ENCODE measurements at places on chromosomes 12 and 14. TPM values are rescaled to one million over a fixed set of nuclear protein-coding genes. Genes with fewer than 3 reads are reported as not detected.

GRCh38 chr12:53338916-53339315 is 2.8 kb upstream of the SP7 start:
- no peak for DNase-seq

GRCh38 chr12:26231921-26232320 is 36.5 kb downstream of the SSPN start:
- DNase-seq: no peak

FAM186B gene
- total RNA-seq: 2.0 TPM

DNA sequence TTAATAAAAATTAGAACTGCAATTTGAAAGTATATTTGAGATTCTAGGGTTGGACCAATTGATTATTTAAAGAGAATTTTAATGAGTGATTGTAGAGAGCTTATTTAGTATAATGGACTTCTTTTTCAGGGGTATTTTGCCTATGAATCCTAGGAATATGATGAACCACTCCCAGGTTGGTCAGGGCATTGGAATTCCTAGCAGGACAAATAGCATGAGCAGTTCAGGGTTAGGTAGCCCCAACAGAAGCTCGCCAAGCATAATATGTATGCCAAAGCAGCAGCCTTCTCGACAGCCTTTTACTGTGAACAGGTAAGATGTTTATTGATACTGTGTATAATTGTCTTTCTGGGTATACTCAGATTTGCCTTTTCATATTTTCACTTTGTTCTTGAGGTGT is 35.9 kb upstream of the KCNMB4 start:
- no peak for DNase-seq

TBC1D30 gene
- total RNA-seq: 1.1 TPM

GRCh38 chr14:34369648-34370030 is 92.4 kb downstream of the SPTSSA start:
- DNase-seq: no peak

DNA sequence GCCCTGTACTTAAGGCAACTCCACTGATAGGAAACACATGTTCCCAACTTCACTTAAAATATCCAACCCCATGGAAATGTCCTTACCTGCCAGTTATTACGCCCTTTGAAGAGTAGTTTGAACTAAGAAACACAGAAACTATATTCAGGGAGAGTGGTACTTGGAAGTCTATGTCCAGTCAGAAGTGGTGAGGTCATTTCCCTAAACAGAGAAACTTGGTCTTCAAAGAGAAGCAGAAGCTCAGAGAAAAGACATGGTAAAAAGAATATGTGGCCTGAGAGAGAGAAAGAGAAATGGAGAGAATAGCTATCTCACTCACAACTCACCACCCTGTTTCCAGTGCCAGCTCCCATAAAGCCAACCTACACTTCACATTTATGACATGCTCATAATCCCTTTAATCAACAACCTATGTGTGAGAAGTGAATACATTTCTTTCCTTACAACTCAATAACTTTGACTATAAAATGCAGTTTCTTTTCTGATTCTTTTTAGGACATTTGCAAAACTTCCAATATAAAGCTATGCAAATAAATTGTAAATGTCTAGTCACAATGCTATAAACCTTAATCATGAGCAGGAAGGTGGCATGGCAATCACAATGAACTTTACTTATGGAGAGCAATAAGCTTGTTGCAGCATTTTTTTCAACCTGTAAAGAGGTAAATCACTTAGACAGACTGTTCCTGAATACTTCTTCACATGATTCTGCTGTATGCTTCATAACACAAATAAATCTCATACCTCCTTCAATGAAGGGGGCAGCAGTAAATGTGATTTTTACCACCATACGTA is 67.1 kb downstream of the CPNE8 start:
- DNase-seq: no peak

GRCh38 chr14:69711881-69712560 is 54.9 kb upstream of the SRSF5 start:
- no peak for DNase-seq

DNA sequence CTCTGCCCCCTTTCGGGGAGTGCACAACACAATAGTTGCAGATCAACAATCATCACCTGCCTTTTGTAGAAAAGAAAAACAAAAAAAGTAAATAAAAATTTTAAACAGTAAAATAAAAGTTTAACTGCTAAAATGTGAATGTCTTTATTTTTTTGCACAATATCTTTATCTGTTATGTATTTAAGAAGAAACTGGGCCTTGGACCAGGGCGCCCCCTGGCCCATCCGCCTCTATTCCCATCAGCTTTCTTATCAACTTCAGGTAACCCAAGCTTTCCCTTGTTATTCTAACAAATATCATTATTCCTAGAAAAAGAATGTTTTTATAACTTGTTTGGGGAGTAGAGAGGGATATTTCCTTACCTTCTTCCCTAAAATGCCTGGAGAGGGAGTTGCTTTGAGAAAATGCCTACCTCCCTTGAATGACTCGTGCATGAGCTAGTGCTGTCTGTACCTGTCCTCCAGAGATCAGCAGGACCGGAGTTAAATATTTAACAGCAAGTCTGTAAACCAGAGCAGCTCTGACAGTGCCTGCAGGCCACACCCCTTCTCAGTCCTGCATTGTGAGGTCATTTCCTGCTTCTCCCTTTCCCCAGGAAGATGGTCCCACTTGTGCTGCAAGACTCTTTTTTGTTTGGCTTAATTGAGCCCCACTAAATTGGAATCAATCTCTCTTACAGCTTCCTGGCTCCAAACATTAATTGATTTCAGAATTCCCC is 192.8 kb upstream of the RGS6 start:
- no peak for DNase-seq

DNA sequence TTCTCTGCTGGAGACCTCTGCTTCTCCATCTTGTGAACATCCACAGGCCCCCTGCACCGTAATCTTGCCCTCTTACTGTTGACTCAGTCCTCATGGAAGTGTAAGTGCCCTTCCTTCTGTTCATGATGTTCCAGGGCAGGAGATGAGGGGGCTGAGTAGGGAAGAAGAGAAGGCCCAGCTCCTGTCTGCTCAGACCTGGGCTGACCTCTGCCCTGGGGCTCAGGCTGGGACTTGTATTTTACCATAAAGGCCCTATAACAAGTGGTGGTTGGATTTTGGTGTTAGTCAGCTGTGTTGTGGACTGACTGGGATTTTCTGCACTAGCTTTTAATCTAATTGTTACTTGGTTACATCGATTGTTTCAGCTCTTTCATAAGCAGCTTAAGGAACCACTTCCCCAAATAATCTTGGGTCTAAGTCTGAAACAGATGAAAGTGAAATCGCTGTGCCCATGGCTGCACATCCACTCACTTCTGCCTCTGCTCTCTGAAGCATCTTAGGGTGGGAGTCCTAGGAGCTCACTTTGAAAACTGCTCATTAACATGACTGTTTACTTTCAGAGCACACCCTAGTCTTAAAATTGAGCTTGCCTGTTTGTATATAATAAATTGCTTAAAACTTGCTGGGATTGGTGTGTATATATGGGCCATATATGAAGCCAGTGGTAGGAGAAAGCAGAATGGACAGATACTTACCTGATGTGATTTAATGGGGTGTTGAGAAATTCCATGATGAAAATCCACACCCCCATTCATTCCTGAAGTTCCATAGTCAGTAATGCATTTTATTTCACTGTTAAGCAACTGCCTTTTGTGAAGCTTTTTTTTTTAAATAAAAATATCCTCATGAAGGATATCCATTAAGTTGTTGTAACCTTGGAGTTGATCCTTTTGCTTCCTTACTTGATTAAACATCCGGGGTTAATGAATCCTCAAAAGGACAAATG is 17.7 kb downstream of the C12orf71 start:
- no peak for DNase-seq

GRCh38 chr14:69242311-69243224 is 17.4 kb upstream of the GALNT16 start:
- no peak for DNase-seq

DNA sequence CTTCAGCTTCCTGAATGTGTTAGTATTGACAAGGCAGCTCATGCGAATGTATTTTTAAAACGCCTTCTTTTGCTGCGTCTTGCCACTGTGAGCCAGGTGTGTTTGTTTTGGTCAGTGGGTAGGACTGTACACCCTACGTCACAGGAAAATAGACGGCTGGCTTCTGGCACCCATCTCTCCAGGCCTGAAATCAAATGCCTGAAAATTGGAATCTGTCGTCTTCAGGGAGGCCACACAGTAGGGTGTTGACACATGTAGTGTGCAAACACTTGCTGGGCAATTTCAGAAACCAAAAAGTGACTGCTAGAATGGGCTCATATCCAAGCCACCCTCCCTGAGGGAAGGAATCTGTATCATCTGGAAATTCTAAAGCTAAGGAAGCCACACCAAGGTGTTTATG is 209.3 kb downstream of the TTC8 start:
- DNase-seq: no peak

GRCh38 chr14:89241934-89242651 is 174.9 kb downstream of the FOXN3 start:
- no peak for DNase-seq

DNA sequence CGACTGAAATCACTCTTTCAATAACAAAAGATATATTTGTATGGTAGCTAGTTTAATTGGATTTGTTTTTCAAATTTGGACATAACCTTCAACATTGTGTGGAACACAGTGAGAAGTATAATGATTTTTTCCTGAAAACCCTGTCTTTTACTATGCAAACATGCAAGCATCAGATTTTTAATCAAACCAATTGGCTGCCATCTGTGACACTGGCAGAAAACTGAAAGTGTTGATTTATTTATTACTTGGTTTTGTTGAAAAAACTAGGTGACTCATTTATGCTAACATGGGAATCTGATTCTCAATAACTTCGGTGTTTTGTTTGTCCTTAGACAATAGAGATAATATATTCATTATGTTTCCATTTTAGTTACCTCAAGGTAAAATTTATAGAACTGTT is 82.0 kb downstream of the NTS start:
- DNase-seq: no peak

KERA gene
- total RNA-seq: not detected

RPGRIP1 gene
- 0.17 TPM for total RNA-seq

GRCh38 chr12:26318661-26319068 is 123.3 kb downstream of the SSPN start:
- no peak for DNase-seq

DNA sequence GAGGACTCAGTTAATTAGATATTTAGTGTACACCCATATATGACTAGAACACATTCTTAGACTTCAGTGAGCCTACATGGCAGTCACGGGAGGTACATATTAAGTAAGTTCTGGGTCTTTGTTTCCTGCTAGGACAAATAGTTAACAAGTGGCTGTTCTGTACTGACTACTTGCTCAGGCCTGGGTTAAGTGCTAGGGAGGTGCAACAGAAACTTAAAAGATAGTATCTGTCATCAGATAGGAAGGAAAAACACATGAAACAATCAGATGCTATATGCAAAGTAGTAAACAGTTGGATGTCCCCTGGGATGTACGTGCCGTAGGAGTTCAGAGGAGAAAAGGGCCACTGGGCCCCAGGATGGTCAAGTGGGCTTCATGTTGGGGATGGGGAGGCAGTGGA is 59.5 kb downstream of the SLC4A8 start:
- DNase-seq: no peak

- no peak for DNase-seq
Observed at GRCh38 chr12:93776581-93777018, 99.4 kb downstream of the CRADD start.

DNA sequence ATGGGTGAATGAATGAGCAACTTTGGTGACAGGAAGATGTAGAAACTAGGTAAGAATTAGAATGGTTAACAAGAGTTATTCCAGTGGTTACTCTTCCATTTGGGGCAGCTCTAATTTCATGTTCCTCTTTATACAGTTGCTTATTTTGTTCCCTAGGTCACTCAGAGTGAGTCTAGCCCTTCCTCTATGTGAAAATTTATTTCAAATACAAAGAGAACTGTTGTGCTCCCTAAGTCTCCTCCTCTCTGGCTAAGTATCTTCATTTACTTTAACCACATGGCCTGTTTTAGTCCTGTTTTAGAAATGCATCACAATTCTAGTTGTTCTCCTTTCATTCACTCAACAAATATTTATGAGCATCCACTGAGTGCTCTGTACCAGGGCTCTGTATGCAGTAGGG is 51.1 kb upstream of the HIF1A start:
- DNase-seq: no peak

- no peak for DNase-seq
Observed at GRCh38 chr14:104843442-104844305, 21.4 kb upstream of the CEP170B start.

KRT77 gene
- total RNA-seq: not detected

NYNRIN gene
- total RNA-seq: not detected

DNA sequence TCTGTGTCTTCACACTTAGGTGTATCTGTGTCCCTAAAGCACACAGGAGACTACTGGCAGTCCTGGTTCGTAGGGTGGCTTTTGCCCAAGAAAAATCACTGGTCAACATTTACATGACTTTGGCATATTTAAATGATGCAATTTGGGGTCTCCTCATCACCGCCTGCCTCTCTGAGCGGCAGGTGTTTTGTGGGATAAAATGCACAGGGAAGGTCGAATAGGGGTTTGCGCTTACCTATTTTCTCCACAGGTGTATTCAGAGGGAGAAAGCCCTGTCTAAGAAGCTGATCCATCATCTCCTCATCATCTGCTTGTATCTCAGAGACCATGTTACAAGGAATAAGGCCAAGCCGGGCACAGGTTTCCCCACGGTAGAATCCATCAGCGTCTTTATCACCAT is 74.7 kb downstream of the PIWIL1 start:
- DNase-seq: no peak

GRCh38 chr12:66768293-66768692 is 89.4 kb upstream of the GRIP1 start:
- DNase-seq: no peak

- DNase-seq: no peak
Observed at GRCh38 chr12:85279449-85280164, 413 bp upstream of the ALX1 start.

DNA sequence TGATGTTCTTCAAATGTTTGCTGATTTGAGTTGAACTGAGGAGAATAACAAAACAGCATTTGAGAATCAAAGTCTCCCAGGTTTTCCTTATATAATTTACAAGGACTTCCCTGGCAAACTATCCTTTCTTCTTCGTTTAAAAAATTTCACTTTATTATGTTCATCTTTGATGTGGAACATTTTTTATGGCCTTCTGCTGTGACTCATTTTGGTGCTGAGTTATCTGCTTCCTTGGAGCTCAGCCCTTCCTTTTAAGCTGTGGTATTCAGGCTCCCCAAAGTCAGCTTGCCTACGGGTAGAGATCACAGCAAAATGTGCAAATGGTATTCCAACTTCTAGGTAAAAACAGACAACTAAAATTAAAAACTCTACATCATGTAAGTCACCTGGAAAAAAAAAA is 1.4 kb upstream of the ANO4 start:
- no peak for DNase-seq

- DNase-seq: no peak
Observed at GRCh38 chr14:88189417-88190191, 133.5 kb downstream of the KCNK10 start.
